Left ventricle myocardium superior (tissue), 1 donor: ENCODE measurements at places on chromosomes 16 and 17.
A peak's percentile ranks its signal among the peaks of the same experiment; 100 is the strongest.

DNA sequence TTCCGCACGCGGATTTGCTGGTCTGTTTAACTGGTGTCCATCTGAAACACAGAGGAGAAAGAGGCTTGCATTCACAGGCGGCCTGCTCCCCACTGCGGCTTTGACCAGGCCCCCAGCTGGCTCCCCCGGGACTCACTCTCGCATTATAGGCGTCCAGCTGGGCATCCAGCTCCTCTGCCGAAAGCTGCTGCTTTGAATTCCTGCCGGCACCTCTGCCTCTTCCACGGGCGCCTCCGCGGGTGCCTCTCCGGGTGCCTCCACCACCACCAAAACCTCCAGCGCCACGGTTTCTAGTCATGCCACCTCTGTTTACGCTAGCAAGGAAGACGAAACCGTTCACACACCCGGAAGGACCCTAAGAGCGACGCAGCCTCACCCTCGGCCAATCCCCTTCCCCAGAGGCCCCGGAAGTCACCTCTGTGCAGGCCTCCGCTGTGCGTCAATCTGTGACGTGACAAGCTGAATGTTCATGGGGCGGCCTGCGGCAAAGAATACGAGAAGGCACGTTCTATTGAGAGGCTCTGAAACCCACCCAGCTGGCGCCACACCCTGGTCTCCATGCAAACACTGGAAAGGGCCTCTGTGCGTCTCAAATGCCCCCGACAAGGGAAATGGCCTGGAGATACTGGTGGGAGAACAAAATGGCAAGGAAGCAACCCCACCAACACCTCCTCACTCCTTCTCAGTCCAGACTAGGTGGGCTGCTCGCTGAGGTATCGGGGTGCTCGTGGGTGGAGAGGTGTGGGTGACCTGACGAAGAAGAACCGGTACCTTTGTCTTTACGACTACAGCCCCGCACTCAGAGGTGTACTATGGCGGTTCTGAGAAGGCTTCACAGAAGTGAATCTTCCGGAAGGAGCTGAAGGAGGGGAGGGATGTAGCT lies 3.0 kb downstream of the ALYREF start:
- no peak for DNase-seq

GRCh38 chr17:60926466-60927183 lies 249.0 kb downstream of the BCAS3 start:
- DNase-seq, result no peak

GRCh38 chr17:29292071-29292991 lies 1.6 kb downstream of the NUFIP2 start:
- DNase-seq, result peak; percentile 81

GRCh38 chr17:81822312-81822637 lies 10.8 kb downstream of the MCRIP1 start:
- DNase-seq, result no peak

DNA sequence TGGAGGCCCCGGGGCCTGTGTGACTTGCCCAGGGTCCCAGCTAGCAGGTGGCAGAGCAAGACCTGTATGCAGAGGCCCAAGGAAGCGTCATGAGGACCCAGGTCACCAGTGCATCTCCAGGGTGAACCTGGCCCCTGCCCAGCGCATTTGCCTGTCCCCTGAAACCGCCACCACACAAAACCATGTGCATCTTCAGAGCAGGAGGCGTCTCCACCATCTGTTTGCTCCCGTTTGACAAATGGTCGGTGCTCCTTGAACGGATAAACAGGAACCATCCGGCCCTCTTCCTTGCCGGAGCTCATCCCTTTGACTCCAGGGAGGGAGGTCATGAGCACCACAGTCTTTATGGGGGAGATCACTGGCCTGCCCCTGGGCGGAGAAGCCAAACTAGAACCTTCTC lies 62.5 kb downstream of the JPH3 start:
- DNase-seq, result no peak

DNA sequence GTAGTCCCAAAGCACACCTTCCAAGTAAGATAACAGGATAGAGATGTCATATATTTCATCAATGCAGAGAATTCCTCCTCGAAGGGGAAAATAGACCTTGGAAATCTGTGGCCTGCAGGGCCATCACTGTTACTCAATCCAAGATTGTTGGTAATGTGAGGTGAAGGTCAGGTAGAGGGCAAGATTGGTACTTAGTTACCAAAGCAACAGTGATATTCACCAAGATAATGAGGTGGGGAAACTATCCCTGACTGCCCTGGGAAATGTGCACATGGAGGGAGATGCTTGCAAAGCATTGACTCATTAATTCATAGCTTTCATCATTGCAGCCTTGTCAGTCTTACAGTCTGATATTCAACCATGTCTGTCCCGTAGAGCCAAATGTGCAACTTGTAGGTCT lies 234.1 kb upstream of the MON1B start:
- no peak for DNase-seq

GRCh38 chr17:29041571-29041970 lies 1.4 kb upstream of the PIPOX start:
- DNase-seq, result no peak
